ENCODE measurements at places on chromosomes 1 and 21.

DNA sequence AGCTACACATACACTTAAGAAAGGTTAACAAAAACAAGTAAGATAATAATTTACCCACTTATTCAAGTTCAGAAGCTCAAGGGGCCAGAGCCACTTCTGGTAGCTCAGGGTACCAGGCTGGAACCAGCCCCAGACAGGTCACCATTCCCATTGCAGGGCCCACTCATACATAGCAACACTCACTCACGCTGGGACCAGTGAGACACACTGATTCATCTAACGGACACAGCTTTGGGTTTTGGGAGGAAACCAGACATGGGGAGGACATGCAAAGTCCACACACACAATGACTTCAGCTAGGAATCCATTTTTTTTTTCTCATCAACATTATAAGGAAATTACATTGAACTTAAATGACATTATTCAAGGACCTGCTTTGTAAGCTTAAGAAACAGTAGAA is 169.1 kb downstream of the ZC3H11B start:
- DNase-seq = no peak

- DNase-seq = no peak
Measured at GRCh38 chr1:6257541-6258069, 3.3 kb downstream of the GPR153 start.

GRCh38 chr1:34929853-34930701 is 627 bp upstream of the DLGAP3 start:
- DNase-seq = no peak

- no peak for DNase-seq
Measured at GRCh38 chr21:40294345-40294744, 427.1 kb downstream of the PCP4 start.

DNA sequence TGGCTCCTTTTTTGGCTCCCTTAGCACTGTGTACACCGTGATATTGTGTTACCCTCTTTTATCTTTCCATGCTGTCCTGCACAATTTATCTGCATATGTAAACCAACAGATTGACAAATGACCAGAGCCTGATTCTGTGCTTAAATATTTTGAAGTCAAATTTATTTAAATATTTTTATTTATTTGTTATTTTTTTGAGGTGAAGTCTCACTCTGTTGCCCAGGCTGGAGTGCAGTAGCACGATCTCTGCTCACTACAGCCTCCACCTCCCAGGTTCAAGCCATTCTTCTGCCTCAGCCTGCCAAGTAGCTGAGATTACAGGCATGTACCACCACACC is 12.8 kb downstream of the PMF1 start:
- no peak for DNase-seq

- DNase-seq = no peak
Measured at GRCh38 chr1:67052741-67053534, 1.0 kb downstream of the SLC35D1 start.

DNA sequence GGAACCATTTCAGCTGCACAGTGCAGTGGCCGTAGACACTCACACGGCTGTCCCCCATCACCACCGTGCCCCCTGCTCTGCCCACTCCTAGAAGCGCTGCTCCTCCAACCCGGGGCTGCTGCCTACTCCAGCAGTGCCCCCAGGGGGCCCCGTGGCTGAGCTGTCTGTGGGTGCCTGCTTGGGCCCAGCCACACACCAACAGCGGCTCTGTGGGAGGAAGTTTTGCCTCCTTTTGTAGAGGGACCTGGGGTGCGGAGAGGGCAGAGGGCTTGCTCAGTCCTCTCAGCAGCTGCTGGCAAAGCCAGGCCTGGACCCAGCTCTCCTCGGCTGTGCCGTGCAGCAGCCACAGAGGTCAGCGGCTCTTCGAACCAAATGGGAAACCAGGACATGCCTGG is 11.4 kb upstream of the LRRC3 start:
- DNase-seq = no peak

- no peak for DNase-seq
Measured at GRCh38 chr1:116572099-116572498, 1.3 kb upstream of the CD58 start.

GRCh38 chr1:230701895-230702768 is 11.8 kb downstream of the AGT start:
- DNase-seq = no peak

DNA sequence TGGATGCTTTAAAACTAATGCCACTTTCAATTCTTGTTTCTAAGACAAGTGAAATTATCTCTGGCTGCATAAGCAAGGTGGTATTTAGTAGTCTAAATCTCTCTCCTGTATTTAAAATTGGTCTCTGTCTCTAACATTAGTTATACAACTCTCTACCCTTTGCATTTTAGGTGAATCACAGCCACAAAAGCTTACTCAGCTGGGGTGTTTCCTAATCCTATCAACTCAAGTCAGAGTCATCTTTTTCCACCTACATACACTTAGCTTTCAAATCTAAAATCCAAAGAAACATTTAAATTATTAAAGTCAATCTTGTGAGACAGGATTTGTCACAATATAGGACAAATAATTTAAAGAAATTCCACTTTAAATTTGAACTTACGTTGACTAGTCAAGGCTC is 255.1 kb upstream of the CXADR start:
- no peak for DNase-seq

DNA sequence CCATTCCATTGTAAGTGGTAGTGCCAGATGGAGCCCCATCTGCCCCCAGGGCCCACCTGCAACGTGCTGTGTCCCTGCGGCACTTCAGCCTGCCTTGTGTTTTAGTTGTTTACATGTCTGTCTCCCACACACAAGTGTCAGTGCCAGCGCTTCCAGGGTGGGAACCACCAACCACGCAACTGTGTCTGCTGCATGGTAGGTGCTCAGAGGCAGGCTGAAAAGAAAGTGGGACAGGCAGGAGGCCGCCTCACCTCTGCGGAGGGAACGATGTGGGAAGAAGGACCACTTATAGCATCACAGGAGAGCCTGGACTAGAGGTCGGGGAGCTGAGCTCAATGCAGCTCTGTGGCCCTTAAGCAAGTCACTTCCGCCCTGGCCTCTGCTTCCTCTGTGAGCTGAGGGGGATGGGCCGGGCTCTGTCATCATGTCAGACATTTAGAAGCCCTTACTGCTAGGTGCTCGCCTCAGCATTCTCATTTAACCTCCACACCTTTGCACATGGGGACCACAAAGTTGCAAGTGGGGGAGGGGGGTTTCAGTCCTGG is 17.9 kb downstream of the SLC9A1 start:
- DNase-seq = no peak

DNA sequence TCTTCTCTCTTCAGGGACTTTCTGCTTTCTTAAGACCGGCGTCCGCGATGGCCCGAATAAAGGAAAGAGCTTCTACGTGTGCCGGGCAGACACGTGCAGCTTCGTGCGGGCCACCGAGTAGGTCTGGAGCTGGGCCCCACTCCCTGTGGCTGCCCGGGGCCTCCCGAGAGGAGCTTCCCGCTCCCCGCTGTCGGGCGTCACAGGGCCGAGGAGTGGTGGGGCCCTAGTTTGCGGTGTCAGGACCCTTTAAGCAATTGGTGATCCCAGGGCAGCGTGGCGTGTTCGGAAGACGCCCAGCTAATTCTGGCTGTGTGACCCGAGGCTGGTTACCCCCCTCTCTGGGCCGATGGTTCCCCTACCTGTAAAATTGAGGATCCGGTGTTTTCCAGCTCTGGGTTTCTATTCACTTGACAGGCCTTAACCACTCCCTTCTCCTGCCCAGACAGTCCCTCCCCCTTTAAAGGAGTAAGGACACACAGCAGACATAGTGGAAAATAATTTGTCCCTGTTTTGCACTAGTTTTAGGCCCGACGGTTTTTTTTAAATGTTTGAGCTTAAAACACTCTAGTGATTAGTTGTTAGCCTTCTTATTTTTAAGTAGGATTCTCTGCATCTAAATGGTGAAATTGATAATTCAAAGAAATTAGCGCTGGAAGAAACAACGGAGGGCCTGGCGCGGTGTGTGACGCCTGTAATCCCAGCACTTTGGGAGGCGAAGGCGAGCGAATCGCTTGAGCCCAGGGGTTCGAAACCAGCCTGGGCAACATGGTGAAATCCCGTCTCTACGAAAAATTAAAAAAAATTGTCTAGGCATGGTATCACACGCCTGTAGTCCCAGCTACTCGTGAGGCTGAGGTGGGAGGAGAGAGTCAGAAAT is 553 bp downstream of the TTF2 start:
- DNase-seq = no peak

- DNase-seq = no peak
Measured at GRCh38 chr1:214422137-214422671, 129.2 kb downstream of the PTPN14 start.

DNA sequence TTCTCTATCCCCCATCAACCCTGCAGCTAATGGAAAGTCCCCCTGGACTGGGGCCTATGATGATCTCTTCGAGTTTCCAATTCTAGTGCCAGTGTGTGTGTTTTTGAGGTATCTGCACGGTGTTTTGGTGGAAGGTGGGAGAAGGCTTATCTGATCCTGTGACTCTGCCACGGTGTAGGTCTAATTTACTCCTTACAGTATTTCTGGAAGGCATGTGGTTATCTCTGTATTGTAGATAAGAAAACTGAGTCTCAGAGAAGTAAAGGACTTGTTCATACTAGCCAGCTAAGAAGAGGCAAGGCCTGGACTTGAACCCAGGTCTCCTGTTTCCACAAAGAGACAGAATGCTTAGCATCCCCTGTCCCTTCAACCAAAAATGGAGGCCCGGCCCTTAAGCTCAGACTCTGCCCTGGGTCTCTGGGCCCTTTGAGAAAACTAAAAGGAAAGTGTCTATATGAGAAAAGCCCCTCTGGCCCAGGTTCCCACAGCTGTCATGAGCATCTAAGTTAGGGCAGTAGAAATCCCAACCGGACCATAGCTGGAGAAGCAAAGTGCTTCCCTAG is 20.3 kb downstream of the RIMS3 start:
- no peak for DNase-seq

DNA sequence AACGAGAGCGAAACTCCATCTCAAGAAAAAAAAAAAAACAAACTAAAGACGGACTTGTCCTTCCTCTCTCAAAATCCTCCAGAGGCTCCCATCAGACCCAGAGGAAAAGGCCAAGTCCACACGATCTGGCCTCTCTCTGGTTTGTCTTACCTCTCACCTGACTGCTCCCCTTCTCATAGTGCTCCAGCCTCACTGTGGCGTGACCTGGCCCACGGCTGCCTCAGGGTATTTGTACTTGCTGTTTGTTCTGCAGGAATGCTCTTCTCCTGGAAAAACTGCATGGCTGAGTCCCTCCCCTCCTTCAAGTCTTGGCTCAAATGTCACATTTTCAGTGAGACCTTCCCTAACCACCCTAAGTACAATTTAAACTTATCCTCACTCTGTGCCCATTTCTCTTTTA is 8.0 kb upstream of the BRWD1 start:
- DNase-seq = no peak

DNA sequence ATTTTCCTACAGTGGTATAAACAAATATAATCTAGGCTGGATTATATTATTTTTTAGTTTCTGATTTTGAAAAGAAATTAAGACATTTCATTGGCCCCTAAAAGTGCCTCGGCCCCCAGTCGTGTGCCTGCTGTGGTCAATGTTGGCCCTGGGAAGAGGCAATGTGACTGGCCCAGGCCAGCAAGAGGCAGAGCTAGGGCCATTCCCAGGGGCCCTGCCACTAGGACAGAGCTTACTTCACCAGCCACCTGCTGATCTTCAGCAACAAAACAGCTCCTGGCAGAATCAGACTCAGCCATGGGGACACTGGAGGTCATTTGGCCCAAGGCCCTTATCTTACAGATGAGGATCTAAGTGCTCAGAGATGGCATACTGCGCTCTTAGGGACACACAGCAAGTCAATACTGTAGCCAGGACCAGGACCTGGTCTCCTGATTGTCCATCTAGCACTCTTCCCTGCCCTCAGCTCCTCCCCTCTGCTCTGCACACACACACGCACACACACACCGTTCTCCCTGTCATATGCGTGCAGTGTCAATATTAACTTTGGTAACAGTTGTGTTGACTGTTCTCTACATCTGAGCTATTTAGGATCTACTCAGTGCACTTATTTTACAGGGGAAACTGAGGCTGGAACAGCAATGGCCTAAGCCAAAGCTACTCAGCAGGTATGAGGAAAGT is 16.6 kb upstream of the KLHDC7A start:
- no peak for DNase-seq

DNA sequence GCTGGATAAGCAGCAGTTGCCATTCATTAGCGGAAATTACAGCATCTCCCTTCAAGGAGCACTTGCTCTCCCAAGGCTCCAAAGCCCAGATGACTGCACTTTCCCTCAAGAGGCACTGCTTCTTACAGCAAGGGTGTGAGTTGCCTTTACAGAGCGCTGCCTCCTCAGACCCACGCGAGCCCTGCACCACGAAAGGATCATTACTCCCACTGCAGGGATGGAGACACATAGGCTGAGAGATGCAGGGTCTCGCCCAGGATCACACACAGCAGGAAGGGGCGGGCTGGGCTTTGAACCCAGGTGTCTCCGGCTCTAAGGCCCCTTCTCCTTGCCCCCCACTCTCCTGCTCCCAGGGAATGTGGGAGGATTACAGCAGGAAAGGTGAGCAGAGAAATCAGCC is 405.5 kb downstream of the MATN1 start:
- no peak for DNase-seq

DNA sequence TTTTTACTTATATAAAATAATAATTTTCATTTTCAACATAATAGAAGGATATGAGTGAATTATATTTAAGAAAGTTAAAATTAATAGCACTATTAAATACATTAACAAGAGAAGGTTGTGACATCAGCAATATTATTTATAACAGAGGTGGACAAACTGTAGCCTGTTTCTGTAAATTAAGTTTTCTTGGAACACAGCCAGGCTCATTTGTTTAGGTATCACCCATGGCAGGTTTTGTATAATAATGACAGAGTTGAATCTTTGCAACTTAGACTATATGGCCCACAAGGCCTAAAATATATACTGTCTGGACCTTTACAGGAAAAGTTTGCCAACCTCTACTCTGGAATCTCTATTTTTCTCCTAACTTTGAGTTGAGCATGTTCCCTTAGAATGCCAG is 42.8 kb upstream of the CACYBP start:
- DNase-seq = no peak

GRCh38 chr21:25036775-25037174 is 570.5 kb downstream of the MRPL39 start:
- no peak for DNase-seq

DNA sequence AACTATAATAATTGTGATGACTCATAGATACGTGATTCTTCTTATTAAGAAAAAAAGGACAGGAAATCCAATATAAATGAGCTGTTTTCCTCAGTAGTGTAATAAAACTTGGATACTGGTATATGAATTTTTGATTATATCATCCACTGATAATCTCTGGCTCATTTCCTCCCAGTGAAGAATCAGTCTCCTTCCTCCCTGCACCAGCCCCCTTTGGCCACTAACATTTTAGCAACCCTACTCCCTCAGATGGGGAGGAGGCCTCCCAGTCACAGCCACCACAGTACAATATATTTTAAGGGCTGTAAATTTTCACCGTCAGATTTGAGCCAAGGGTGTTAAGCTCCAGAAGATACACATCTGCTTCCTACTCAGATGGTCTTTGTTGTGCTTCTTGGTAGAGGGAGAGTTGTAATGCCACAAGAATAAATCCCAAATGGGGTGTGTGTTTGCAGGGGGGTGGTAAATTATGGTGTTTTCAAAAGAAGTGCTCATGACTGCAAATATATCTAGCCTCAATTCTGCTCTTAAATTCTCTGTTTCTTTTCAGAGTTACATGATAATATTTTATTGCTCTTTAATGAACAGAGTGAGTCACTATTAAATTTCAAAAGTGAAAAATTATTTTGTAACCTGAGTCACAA is 153.5 kb downstream of the HLX start:
- DNase-seq = no peak

- DNase-seq = no peak
Measured at GRCh38 chr1:89980605-89981004, 14.3 kb upstream of the ZNF326 start.
